ENCODE measurements at places on chromosomes 1 and 21. TPM values are rescaled to one million over a fixed set of nuclear protein-coding genes. Genes with fewer than 3 reads are reported as not detected.

Gene RRP1B
- total RNA-seq = 18.4 TPM

- no peaks in the 10 kb centered on the region for H3K36me3 ChIP-seq
- H3K4me3 ChIP-seq = no peak overlapping the region
- no peak overlapping the region for H3K27ac ChIP-seq
Observed at GRCh38 chr1:107244709-107245500, 104.1 kb downstream of the NTNG1 start.

GRCh38 chr1:193229136-193229535, 42.7 kb upstream of the B3GALT2 start:
- H3K27me3 ChIP-seq = no peaks in the 10 kb centered on the region
- peaks cover 11% of the 10 kb centered on the region for H3K36me3 ChIP-seq
- no peaks in the 10 kb centered on the region for H3K4me1 ChIP-seq
- H3K4me3 ChIP-seq = no peak overlapping the region
- DNase-seq = no peak

GRCh38 chr21:38486706-38487105, 11.6 kb downstream of the ERG start:
- no peak overlapping the region for H3K27ac ChIP-seq
- DNase-seq = no peak
- H3K27me3 ChIP-seq = no peaks in the 10 kb centered on the region
- peaks cover 9% of the 10 kb centered on the region for H3K4me1 ChIP-seq
- no peaks in the 10 kb centered on the region for H3K36me3 ChIP-seq

DNA sequence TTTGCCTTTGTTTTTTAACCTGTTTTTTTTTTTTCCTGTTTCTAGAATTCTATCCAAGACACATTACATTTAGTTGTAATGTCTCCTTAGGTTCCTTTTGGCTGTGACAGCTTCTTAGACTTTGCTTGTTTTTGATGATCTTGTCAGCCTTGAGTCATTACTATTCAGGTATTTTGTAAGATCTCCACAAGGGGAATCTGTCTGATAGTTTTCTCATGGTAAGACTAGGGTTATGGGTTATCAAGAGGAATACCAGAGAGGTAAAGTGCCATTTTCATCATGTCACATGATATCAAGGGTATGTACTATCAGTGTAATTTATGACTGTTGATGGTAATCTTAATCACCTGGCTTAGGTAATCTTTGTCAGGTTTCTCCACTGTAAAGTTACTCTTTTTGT, 99.1 kb upstream of the GFI1 start:
- H3K4me1 ChIP-seq = no peaks in the 10 kb centered on the region
- H3K27me3 ChIP-seq = no peaks in the 10 kb centered on the region
- no peaks in the 10 kb centered on the region for H3K36me3 ChIP-seq
- no peak overlapping the region for H3K4me3 ChIP-seq

DNA sequence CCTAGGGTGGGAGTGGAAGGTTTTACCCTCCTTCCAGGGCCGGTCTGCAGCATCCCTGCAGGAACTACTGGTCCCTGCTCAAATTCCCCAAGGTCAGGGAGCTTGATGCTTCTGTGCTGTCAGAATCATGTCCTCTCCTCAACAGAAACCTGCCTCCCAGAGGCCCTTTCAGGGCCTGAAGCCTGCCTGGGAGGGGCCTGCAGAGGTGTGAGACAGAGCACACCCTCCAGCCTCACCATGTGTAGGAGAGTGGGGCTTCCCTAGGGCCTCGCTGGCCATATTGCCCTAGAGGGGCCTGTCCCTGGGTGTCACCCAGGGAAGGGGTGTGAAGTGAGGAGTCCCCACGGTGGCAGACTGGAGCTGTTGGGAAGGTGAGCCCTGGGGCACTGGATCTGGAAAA, 21.1 kb downstream of the KNCN start:
- H3K36me3 ChIP-seq = no peaks in the 10 kb centered on the region
- H3K4me1 ChIP-seq = no peaks in the 10 kb centered on the region
- H3K27me3 ChIP-seq = peaks cover 32% of the 10 kb centered on the region
- H3K4me3 ChIP-seq = no peak overlapping the region

DNA sequence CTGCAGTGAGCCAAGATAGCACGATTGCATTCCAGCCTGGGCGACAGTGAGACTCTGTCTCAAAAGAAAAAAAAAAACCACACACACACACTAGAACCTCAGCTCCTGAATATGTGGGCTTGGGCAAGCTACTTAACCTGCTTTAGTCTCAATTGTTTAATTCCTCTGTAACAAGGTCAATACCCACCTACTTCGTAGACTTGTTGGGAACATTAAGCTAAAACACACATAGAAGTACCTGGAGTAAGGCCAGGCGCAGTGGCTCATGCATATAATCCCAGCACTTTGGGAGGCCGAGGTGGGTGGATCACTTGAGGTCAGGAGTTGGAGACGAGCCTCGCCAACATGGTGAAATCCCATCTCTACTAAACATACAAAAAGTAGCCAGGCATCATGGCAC, 77.1 kb downstream of the CLSTN1 start:
- peaks cover 73% of the 10 kb centered on the region for H3K36me3 ChIP-seq
- no peak for DNase-seq
- H3K27ac ChIP-seq = no peak overlapping the region
- no peaks in the 10 kb centered on the region for H3K4me1 ChIP-seq
- no peak overlapping the region for H3K4me3 ChIP-seq

GRCh38 chr1:9807541-9807940, 16.2 kb downstream of the CLSTN1 start:
- H3K4me3 ChIP-seq = no peak overlapping the region
- H3K27ac ChIP-seq = no peak overlapping the region
- peak; percentile 61 for DNase-seq
- H3K27me3 ChIP-seq = no peaks in the 10 kb centered on the region
- H3K4me1 ChIP-seq = peaks cover 7% of the 10 kb centered on the region

Gene EVA1C
- 55.4 TPM for total RNA-seq

DNA sequence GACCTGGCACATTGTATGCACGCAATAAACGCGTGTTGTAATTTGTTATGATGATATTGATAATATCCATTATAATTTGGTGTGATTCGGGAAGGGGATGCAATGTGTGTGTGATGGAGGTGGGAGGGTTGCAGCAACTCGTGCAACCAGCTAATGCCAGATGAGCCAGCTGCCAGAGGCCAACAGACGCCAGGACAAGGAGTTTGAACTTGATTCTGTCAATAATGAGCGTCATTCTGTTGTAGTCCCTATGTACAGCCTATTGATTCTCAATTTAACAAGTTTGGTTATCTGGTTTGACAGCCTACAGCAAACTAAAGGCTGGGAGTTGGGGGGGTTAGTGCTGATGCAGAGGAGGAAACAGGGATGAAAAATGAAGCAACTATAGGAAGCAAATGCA, 35.5 kb downstream of the TIAM1 start:
- H3K4me3 ChIP-seq = no peak overlapping the region
- no peaks in the 10 kb centered on the region for H3K4me1 ChIP-seq
- no peaks in the 10 kb centered on the region for H3K27me3 ChIP-seq
- no peak overlapping the region for H3K27ac ChIP-seq

GRCh38 chr1:26541816-26542711, 12.5 kb downstream of the RPS6KA1 start:
- H3K27ac ChIP-seq = peak overlapping the region; percentile 86
- peaks cover 9% of the 10 kb centered on the region for H3K36me3 ChIP-seq
- H3K27me3 ChIP-seq = no peaks in the 10 kb centered on the region

DNA sequence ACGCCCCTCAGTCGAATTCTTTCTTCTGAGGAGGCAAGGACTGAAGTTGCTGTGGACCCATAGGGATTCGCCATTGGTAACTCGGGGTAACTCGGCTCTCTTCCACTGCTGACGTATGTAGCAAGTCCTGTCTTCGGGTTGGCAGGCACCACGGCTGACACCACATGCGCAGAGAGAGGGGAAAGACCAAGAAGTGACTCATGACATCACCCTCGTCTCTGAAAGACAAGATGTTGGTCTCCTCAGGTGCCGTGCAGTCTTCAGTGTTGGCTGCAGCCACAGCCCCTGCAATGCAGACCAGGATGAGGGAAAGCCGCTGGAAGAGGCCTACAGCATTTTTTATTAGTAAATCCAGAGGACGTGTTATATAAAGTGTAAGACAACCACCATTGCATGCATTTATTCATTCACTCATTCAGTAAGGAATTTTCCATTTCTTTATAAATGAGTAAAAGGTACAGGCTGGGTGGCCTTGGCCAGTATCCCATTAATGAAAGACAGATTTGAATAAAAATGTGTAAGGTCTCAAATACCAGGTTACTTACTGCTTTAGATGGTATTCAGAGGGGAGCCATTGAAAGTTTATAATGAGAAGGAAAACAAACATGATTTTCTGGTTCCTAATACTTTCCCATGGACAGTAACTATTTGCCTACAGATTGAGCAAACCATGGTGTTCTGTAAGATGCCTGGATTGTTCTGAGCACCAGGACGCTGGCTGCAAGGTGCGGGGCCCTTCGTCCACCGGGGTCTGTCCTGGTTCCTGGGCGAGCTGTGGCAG, 50.7 kb upstream of the IRF2BP2 start:
- no peak for DNase-seq
- no peaks in the 10 kb centered on the region for H3K36me3 ChIP-seq
- H3K4me3 ChIP-seq = no peak overlapping the region
- H3K27ac ChIP-seq = no peak overlapping the region
- no peaks in the 10 kb centered on the region for H3K27me3 ChIP-seq

GRCh38 chr21:39159342-39160063, 23.7 kb downstream of the PSMG1 start:
- DNase-seq = no peak
- no peak overlapping the region for H3K27ac ChIP-seq
- no peaks in the 10 kb centered on the region for H3K27me3 ChIP-seq
- no peaks in the 10 kb centered on the region for H3K4me1 ChIP-seq
- H3K36me3 ChIP-seq = no peaks in the 10 kb centered on the region
- no peak overlapping the region for H3K4me3 ChIP-seq

- DNase-seq = no peak
- no peak overlapping the region for H3K27ac ChIP-seq
- no peaks in the 10 kb centered on the region for H3K36me3 ChIP-seq
- no peaks in the 10 kb centered on the region for H3K4me1 ChIP-seq
- no peaks in the 10 kb centered on the region for H3K27me3 ChIP-seq
- H3K4me3 ChIP-seq = no peak overlapping the region
Observed at GRCh38 chr1:247468481-247469140, 10.7 kb upstream of the OR2B11 start.

DNA sequence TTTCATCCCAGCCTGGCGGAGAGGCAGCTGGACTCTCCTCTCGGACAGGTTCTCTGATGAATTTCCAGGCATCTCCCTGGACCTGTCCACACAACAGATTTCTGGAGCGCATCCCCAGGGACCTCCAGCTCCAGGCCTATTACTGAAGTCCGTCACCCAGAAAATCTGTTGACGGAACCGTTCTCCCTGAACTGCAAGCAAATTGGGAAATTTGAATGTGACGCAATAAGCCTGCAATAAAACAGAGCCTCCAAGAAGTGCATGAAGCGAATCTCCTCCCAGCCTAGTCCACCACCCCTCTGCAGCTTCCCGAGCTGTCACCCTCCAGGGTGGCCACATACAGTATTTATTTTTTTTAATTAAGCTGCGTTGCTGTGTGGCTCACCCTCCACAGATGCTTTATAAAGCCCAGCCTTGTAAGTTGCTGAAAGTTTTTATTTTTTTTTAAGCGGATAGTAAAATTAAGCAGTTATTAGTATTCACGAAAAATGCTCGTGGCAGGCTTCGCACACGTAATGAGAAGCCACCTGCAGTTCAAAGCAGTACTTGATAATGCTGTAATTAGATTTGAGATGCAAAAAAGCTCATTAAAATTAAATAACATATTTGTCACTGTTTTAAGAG, 173.3 kb downstream of the CAMTA1 start:
- no peak for DNase-seq
- no peak overlapping the region for H3K4me3 ChIP-seq
- no peaks in the 10 kb centered on the region for H3K36me3 ChIP-seq
- H3K4me1 ChIP-seq = peaks cover 3% of the 10 kb centered on the region

- H3K27ac ChIP-seq = no peak overlapping the region
- peaks cover 24% of the 10 kb centered on the region for H3K4me1 ChIP-seq
- no peaks in the 10 kb centered on the region for H3K36me3 ChIP-seq
- no peak overlapping the region for H3K4me3 ChIP-seq
Observed at GRCh38 chr1:94737124-94737998, 82.8 kb upstream of the SLC44A3 start.

Gene MEF2D
- total RNA-seq = 60.8 TPM

Gene NTRK1
- total RNA-seq = 1.2 TPM

- H3K36me3 ChIP-seq = no peaks in the 10 kb centered on the region
- H3K4me1 ChIP-seq = peaks cover 12% of the 10 kb centered on the region
- no peak for DNase-seq
- no peak overlapping the region for H3K27ac ChIP-seq
- H3K4me3 ChIP-seq = no peak overlapping the region
Observed at GRCh38 chr1:165842671-165843129, 15.3 kb downstream of the UCK2 start.

Measured in upper lobe of right lung (tissue), 1 donor.